ENCODE measurements at places on chromosomes 4 and X.

DNA sequence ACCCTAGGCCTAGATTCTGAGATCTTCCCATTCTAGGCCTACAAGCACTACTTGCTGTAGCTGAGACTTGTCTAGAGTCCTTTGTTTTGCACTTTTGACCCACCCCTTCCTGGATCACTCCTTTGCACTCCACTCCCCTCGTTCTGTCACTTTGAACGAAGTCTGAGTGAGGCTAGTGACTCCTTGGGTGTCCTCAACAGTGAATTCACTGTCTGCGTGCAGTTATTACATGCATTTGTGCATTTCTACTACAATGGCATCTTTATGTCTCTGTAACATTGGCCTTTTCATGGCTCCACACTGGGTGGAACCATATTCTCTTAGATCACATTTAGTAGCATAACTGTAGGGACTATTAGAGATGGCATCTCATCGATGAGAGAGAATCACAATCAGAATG lies 50.5 kb downstream of the OCRL start:
- DNase-seq = no peak

- DNase-seq = no peak
Observed at GRCh38 chr4:124266721-124267120, 445.8 kb downstream of the ANKRD50 start.

- no peak for DNase-seq
Observed at GRCh38 chrX:68821616-68822015, 7.2 kb upstream of the EFNB1 start.

- DNase-seq = no peak
Observed at GRCh38 chr4:73019462-73020047, 50.0 kb downstream of the COX18 start.

GRCh38 chr4:90071289-90072235 lies 55.6 kb upstream of the CCSER1 start:
- no peak for DNase-seq

- no peak for DNase-seq
Observed at GRCh38 chr4:9704551-9705332, 76.7 kb upstream of the DRD5 start.

- DNase-seq = no peak
Observed at GRCh38 chrX:42697544-42697943, 80.4 kb downstream of the PPP1R2C start.

DNA sequence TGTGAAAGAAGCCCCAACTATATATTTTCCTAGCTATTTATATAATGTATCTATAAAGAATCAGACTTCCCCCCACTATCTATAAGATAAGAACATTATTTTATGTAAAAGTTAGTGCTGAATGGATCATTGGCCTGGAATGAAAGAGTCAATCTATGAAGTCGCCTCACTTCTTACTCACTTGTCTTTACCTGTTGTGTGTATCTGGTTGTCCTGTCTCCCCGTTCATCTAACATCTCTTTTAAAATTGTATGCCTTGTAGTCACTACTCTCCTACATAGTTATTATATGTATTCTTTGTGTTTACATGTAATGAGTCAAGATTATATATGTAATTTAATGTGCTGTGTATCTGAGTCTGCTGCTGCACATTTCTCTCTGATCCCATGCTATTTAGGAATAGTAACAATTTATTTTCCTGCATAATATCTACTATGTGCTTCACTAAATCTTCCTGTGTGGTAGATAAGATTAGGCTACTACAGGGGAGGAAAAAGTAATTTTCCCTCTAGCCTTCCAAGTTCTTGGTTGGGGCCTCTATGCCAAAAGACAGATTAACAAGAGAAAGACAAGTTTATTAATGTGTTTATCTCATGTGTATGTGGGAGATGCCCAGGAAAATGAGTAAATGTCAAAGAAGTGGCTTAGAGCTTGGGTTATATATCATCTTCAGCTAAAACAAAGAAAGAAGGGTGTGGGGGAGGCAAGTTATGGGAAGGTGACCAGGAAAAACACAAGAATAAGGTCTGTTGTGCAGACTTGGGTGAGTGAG lies 77.6 kb upstream of the FRMPD4 start:
- DNase-seq = no peak

- no peak for DNase-seq
Observed at GRCh38 chr4:26891054-26891453, 30.4 kb downstream of the STIM2 start.

GRCh38 chr4:89781321-89781720 lies 55.6 kb downstream of the SNCA start:
- DNase-seq = no peak

GRCh38 chr4:3323071-3323481 lies 30.3 kb downstream of the RGS12 start:
- DNase-seq = no peak

GRCh38 chr4:153759407-153760316 lies at the start of gene RNF175:
Gene RNF175 (minus strand): TSS chr4:153760024. CDS start chr4:153759862, 162 bp downstream.
- DNase-seq = no peak

DNA sequence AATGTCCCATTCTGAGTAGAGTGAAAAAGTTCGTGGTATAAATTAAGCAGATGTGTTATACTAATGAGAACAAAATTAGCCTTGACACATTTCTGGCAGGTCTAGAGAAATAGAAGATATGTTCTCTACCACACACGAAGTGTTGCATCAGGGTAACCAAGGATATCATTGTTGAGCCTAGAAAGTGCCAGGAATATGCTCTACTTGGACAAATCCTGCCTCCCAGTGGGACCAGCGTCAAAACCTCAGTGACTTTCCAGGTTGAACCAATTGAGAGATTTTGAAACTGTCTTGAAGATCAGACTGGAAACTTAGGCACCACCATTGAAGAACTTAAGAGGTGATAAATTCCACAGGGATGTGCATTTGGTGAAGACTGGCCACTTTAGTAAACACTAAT lies 115.9 kb downstream of the HPGD start:
- no peak for DNase-seq

GRCh38 chr4:45741897-45742296 lies 382.0 kb downstream of the GABRG1 start:
- DNase-seq = no peak

GRCh38 chrX:136094962-136095361 lies 52.4 kb upstream of the FHL1 start:
- DNase-seq = no peak

DNA sequence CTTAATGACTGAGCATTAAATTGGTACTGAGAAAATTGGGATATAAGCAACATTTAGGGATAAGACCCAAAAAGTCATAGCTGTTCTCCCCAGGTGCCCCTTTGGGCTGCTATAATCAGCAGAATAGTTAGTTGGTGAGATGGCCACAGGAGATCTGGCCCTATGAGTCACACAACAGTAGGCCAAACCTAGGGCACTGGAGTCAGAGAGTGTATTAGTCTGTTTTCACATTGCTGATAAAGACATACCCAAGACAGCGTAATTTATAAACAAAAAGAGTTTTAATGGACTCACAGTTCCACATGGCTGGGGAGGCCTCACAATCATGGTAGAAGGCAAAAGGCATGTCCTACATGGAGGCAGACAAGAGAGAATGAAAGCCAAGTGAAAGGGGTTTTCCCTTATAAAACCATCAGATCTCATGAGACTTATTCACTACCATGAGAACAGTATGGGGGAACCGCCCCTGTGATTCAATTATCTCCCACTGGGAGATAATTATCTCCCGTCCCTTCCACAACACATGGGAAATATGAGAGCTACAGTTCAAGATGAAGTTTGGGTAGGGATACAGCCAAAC lies 338.3 kb upstream of the NR3C2 start:
- DNase-seq = no peak
